ENCODE measurements at places on chromosomes 1 and 21.

DNA sequence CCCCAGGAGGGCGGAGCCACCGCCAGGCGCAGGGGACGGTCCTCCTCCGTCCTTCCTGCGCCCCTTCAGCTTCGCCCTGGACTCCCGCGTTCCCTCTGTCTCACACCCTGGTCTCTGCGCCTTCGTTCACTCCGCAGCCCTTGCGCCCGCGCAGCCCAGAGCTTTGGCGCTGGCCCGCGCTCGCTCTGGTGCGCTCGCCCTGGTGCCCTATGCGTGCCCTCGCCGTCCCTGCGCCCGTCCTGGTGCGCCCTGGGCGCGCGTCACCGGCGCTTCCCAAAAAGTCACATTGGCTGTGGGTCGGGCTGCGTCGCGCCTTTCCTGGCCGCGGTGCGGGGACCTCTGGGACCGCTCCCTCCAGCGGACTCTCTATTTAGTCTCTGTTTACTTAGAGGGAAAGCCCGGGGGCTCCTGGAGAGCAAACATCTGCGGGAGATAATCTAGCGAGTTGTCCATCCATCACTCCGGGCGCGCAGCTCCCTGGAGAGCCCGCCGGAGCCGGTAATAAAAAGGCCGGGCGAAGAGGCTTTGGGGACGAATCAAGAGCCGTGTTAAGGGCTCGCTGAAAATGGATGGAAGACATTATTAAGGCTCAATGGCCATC, 178.6 kb downstream of the PRDM16 start:
- no peak for DNase-seq

DNA sequence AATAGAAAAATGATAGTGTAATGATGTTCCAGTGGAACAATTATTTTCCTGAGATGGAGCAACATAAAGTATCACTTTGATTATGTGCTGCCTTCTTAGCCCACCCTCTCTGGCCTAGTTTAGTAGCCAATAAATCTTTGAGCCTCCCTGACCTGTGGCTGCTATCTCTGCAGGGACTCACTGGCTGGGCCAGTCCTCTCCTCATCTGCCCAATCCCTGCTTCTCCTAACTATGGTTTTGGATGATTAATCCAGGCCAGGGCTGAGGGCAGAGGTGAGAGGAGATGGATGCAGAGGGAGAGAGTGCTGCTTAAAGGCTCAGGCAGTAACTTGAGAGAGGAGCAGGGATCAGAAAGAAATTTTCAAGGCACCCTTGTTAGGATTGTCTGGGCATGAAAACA, 89.0 kb upstream of the CD34 start:
- no peak for DNase-seq

DNA sequence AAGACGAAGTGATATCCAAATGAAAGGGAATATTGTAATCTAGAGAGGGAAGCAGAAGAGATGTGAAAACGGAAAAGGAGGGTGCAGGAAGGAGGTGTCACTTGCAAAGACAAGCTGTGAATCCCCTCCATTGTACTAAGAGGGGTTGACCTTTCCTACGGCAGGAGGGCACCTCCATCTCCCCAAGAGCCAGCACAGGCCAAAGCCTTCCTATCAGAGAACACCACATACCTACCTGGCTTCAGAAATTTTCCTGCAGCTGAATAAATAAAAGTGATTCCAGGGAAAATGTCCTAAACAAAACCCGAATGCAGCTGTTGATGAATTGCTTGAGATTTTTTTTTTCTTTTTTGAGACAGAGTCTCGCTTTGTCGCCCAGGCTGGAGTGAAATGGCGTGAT, 14.3 kb downstream of the KANK4 start:
- no peak for DNase-seq

- DNase-seq: no peak
Measured at GRCh38 chr1:224711876-224712275, 95.8 kb downstream of the CNIH3 start.

DNA sequence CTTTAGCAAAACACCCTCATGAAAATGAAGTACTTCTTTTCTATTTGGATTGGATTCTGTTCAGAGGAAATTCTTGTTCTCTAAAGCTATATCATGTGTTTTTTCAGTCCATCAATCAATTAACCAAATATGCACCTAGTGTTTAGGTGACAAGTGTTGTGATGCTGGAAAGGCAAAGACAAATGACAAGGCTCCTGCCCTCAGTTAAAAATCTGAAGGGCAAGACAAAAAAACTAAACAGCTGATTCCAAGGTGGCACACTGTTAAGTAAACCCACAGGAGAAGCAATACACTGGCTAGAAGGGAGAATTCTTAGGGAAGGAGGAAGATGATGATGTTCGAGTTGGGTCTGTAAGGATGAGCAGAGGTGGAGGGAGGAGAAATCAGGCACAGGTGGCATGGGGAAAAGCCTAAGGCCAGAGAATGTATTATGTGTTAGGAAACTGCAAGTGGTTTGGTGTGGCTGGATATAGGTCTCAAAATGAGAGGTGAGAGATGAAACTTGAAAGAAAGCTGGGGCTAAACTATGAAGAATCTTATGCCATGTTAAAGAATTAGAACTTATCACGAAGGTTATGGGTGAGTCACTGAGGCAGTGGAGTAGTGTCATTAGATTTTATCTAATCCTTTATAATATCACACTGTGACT, 51.8 kb upstream of the GFI1 start:
- no peak for DNase-seq

- DNase-seq: no peak
Measured at GRCh38 chr1:232423591-232423990, 206.3 kb downstream of the SIPA1L2 start.

- no peak for DNase-seq
Measured at GRCh38 chr1:235822685-235823084, 44.0 kb downstream of the LYST start.

DNA sequence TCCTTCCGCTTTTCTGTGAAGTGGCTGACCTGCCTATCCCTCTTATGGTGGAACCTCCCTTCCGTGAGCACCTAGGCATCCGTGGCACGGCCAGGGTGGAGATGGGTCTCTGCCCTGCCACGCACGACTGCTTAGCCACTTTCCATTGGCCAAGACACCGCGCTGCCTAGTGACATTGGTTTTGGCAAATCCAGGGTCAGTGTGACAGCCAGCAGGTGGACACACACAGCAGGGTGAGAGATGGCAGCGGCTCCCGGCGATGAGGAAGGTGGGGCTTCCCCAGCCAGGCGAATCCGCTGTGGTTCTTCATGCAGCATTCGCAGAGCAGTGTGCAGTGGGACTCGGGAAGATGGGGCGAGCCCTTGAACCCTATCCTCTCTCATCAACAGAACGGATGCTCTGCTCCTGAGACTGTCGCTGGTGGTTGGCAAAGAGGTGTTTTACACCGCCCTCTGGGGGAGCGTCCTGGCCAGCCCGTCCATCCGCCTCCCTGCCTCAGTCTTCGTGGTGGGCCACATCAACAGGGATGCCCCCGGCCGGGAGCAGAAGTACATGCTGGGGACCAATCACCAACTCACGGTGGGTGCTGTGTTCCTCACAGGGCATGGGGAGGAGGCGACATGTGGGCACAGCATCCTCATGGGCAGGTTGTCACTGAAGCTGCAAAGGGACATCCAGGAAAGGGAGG, 51.8 kb downstream of the DOP1B start:
- no peak for DNase-seq

DNA sequence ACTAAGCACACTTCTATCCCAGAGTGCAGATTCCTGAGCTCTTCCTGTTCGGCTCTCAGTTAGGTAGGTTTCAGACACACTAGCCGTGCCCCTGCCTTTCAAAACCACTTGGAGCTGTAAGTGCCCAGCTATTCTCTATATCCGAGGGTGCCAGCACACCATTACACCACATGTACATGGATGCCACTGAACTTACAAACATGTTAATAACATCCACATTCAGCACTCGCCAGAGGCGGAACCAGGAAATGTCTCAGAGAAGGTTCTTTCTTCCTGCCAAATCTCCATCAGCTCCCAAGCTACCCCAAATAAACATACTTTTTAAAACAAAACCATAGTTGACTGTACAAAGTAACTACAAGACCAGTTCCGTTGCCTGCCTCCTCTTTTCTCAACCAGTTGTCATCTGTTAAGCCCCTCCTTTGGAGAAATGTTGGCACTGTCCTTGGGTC, 78.4 kb upstream of the CTTNBP2NL start:
- DNase-seq: no peak

DNA sequence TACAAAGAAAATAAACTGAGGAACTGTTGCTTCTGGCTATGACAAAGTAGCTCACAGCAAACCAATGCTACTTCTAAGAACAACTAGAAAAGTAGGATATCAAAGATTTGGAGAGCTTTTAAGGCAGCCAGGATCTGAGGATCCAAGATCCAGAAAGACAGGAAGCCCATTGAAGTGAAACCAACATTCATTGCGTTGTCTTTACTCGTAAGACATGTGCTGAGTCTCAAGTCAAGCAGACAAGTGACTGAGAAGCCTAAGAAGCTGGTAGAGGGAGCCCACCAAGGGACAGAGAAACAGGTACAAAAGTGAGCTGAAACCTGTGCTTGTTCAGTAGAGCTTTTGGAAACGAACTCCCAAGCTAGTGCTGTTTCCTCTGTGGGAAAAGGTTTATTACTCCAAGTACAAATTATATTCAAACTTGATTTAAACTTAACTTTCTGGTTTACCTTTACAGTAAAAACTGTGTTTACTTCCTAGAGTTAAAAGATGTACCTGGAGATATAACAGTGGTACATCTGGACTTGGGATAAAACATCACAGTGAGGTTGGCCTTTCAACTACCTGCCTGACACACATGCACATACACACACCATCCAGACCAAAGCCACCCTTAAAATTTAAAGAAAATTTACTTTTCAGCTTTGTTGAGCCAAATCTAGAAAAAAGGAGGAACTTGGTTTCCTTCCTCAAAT, 41.2 kb downstream of the NME7 start:
- DNase-seq: no peak
